ENCODE measurements at places on chromosomes 1 and 21. TPM values are rescaled to one million over a fixed set of nuclear protein-coding genes. Genes with fewer than 3 reads are reported as not detected.

RGS8 gene
- not detected for total RNA-seq

RHD gene
- total RNA-seq = not detected

PCAT6 gene
- 3.6 TPM for total RNA-seq

SLC44A3 gene
- 11.0 TPM for total RNA-seq

AKNAD1 gene
- total RNA-seq = not detected

ADGRL4 gene
- not detected for total RNA-seq

MYBPH gene
- not detected for total RNA-seq

SLC44A5 gene
- total RNA-seq = not detected

OR2T11 gene
- not detected for total RNA-seq

PADI3 gene
- 5.0 TPM for total RNA-seq

TDRD10 gene
- total RNA-seq = not detected

CLCA4 gene
- not detected for total RNA-seq

CENPF gene
- 102 TPM for total RNA-seq

FMOD gene
- total RNA-seq = not detected

TAL1 gene
- total RNA-seq = not detected

LMX1A gene
- total RNA-seq = not detected

DNM3 gene
- 1.7 TPM for total RNA-seq

OR6K3 gene
- total RNA-seq = not detected

PPIE gene
- 81.1 TPM for total RNA-seq

CELA2B gene
- not detected for total RNA-seq

FAM72B gene
- total RNA-seq = 17.7 TPM

ICOSLG gene
- 2.9 TPM for total RNA-seq

GNB1 gene
- 257 TPM for total RNA-seq

ELAPOR1 gene
- total RNA-seq = 2.0 TPM

SPRR5 gene
- not detected for total RNA-seq

OR10K1 gene
- not detected for total RNA-seq

ACTL8 gene
- total RNA-seq = 0.55 TPM

MCOLN3 gene
- 8.4 TPM for total RNA-seq

ARPC5 gene
- 143 TPM for total RNA-seq

CD2 gene
- total RNA-seq = not detected

SELENBP1 gene
- 11.3 TPM for total RNA-seq

LY9 gene
- 3.0 TPM for total RNA-seq

IQCC gene
- total RNA-seq = 4.9 TPM

OR6P1 gene
- not detected for total RNA-seq

BEND5 gene
- not detected for total RNA-seq

ANGEL2 gene
- total RNA-seq = 35.4 TPM

RGSL1 gene
- not detected for total RNA-seq

PHACTR4 gene
- 33.2 TPM for total RNA-seq

SYTL1 gene
- total RNA-seq = 49.8 TPM

ANKRD45 gene
- total RNA-seq = not detected

CYP2J2 gene
- 1.6 TPM for total RNA-seq

PTCH2 gene
- 0.83 TPM for total RNA-seq

PTPRU gene
- total RNA-seq = 44.3 TPM

AQP10 gene
- not detected for total RNA-seq

KCNQ4 gene
- 0.81 TPM for total RNA-seq

S100B gene
- not detected for total RNA-seq

All from PC-9 (cell line).